ENCODE measurements at places on chromosomes 7 and 10. TPM values are rescaled to one million over a fixed set of nuclear protein-coding genes. Genes with fewer than 3 reads are reported as not detected.

The MASTL gene
- 12.3 TPM for total RNA-seq

GRCh38 chr10:71562904-71563303 is 156.7 kb downstream of the C10orf105 start:
- no peak for DNase-seq

- DNase-seq: no peak
These were observed 32.3 kb downstream of the PALD1 start for GRCh38 chr10:70510904-70511303.

GRCh38 chr10:117186832-117187615 is 10.3 kb upstream of the KCNK18 start:
- DNase-seq: no peak

- no peak for DNase-seq
These were observed 266.0 kb downstream of the BBS9 start for GRCh38 chr7:33395340-33395739.

GRCh38 chr7:20310963-20311742 is 19.5 kb upstream of the ITGB8 start:
- no peak for DNase-seq

DNA sequence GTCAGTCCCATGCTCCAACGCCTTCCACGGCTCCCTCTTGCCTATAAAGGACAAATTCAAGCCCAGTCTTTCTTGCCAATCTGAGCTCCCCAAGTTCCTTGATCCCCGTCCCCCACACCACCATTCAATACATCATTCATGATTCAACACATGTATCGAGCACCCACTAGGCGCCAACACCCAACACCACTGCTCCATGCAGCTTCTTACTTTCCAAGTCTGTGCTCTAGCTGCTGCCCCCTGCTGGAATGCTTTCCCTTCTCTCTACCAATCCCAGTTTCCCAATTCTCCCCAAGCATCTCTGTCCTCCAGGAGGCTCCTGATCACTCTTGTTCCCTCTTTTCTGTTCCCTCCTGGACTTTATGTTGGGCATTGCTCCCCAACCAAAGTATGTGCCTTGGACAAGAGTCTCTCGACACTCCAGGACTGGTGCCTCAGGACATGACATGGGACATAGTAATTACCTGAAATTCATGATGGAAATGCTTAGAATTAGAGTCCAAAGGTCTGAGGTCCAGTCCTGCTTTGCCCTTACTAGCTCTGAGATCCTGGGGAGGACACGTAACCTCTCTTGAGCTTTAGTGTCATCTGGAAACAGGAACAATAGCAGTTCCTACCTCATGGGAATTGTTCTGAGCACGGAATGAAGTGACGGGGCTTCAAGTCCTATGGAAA is 172.7 kb downstream of the NEURL1 start:
- DNase-seq: no peak

The TACC2 gene
- total RNA-seq: 133 TPM

The ADAM12 gene
- total RNA-seq: 0.10 TPM

DNA sequence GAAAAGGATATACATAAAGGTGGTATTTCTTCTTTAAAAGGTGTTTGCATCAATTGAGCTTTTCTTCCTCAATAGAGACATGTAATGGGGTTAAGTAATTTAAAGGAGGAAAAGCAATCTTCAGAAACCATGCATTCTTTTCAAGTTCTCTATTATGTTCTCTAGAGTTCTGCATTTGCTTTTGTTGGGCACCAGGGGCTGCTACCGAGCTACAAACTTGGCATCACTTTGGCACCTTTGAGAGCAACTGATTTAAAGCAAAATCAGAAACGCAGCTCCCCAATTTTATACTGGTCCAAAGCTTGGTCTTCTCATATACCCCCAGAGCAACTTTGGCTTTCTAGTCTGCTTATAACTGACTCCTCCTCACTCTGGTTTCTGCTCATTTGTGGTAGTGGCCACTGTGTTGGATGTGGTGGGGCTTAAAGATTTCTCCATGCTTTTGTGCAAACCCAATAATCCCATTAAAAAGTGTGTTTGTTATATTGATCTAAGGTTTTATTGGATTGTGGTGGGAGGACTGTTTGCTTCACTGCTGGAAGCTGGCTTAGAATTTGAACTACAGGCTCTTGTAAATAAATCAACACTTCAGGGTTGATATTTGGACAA is 712.1 kb downstream of the PHTF2 start:
- peak; percentile 28 for DNase-seq

DNA sequence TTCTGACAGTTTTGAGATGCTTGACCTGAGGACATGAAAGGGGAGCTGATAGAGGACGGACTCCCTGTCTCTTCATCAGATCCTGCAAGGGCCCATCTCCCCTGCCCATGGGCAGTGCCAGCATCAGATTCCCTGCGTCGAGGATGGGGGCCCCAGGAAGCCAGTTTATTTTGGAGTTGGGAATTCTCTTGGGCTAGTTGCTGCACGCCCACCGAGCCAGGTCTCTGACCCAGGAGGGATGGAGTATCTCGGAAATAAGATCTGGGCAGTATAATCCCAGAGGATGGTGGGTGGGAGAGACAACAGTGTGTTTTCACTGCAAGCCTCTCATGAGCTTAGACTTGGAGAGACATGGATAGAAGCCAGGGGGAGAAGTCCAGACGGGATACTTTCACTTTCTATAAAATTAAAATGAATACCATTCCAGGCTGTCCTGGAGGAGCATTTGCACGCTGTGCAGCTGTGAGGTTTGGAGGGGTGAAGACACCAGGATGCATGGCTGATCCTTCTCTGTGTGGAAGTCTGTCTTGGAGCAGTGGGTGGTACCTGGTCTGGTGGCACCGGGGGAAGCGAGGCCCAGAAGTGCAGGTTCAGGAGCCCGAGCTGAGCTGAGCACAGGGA is 25.8 kb downstream of the DOCK1 start:
- no peak for DNase-seq

The RET gene
- 81.1 TPM for total RNA-seq

GRCh38 chr7:108711611-108712010 is 141.9 kb downstream of the DNAJB9 start:
- DNase-seq: no peak

- DNase-seq: no peak
These were observed 48.4 kb downstream of the GATA3 start for GRCh38 chr10:8102708-8103401.

DNA sequence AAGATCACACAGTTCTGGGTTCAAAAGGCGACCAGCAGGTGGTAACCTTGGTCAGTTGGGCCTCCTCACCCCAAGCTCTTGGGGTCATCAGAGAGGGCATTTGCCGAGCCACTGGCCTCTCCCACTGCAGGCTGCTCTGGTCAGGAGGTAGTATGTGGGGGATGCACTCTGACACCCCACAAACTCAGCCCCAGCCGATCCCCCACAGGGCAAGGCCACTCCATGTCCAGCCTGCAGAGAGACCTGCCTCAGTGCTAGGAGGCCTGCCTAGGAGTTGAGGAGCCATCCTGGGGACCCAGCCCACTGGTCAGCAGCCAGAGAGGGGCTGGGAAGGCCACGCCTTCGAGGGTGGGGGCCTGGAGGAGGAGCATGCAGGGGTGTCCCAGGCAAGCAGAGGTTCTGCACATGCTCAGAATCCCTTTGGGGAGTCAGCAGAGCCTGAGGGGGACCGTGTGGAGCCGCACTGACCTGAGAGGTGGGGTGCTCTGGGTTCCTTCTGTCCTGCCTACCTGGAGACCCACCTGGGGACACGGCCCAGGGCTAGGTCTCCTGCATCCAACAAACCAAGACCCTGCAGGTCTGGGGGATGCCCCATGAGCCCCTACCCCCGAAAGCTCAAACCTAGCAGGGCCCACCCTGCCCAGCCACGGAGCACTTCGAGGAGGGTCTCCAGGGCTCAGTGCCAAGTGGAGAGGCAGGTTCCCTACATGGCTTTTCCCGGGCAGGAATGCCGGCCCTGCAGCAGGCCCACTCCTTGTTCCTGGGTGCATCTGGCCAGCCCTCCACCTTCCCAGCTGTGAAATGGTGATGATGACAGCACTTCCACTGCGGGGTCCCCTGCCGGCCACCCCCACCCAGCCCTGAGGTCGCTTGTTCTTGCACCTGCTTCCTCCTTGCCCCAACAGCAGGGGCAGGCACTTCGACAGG is 58.5 kb downstream of the RASGEF1A start:
- no peak for DNase-seq

DNA sequence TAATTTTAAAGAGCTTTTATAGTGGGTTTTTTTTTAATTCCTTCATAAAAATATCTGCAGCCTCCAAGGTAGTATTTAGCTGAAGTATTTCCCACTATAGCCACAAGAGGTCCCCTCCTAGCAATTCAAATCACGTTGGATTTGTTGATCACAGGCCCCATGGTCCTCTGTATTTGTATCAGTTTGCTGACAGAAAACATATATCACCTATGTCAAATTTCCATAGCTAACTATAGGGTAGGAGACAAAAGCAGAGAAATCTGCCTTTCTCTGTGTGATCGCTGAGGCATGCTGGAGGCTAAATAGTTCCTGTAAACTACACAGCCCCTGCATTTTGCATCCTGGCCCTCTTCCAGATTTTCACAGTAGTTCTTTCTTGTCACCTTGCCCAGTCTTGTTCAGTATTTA is 1.7 kb upstream of the CTNNA3 start:
- peak; percentile 35 for DNase-seq

GRCh38 chr7:73829921-73830680 is 695 bp upstream of the CLDN4 start:
- no peak for DNase-seq

DNA sequence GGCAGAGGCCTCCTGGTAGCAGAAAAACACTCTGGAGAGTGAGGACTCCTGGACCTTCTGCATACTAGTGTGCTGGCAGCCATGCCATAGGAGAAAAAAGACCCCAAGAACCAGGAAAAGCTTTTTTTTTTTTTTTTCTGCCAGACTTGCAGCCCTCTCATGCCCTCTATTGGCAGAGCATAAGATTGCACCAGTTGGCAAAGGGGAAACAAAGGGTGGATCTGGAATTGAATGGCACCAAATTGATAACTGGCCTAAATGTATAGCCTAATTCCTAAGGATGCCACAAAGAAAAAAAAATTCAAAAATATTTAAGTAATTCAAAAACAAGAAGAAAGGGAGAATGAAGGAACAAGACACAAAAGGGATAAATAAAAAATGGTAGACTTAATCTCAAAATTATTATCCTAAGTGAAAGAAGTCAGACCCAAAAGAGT is 112.5 kb upstream of the GHITM start:
- peak; percentile 39 for DNase-seq

The RFC2 gene
- total RNA-seq: 56.2 TPM

The DGKI gene
- not detected for total RNA-seq

- DNase-seq: no peak
These were observed 48.4 kb downstream of the HGF start for GRCh38 chr7:81721437-81721836.

The SP8 gene
- total RNA-seq: not detected

DNA sequence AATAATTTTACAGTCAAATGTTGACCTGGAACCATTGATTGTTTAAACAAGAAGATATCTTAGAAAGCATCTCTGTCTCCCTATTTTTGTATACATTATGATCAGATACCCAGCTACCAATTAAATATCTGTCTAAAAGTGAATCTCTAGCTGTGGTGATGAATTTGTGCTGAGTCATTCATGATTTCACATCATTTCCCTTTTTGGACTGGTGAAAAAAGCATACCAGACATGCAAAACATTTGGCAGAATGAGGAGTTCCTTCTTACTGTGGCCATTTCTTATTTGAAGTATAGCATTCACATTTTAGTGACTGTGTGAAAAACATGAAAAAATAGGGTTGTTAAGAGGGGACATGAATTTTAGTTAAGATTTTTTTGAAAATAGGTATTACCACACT is 98.0 kb upstream of the GATA3 start:
- no peak for DNase-seq

GRCh38 chr7:149598721-149599308 is 101.2 kb upstream of the ZNF746 start:
- peak; percentile 18 for DNase-seq

Data from Panc1 (cell line).